ENCODE measurements at places on chromosomes 6 and 20. TPM values are rescaled to one million over a fixed set of nuclear protein-coding genes. Genes with fewer than 3 reads are reported as not detected.

The PSMB8 gene
- polyA plus RNA-seq: 77.1 TPM

The ECT2L gene
- not detected for polyA plus RNA-seq

The SYCP2L gene
- polyA plus RNA-seq: 0.02 TPM

The IYD gene
- not detected for polyA plus RNA-seq

The PROKR2 gene
- polyA plus RNA-seq: not detected

The SLC2A10 gene
- polyA plus RNA-seq: 20.4 TPM

DNA sequence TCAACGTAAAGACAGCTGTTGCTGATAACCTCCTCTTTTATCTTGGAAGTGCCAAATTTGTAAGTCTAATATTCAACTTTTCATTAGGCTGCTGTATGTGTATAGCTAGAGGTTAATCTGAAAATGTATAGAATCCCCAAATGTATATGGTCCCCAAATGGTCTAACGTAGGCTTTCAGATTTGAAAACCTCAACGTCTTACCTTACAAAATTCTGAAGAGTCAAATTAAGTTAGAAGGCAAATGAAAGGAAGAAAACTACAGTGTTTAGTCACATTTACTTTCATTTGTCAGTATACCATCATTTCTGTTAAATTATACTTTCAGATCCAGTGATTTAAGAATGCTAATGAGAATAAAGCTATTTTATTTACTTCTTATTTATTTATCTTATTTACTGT lies 256.9 kb downstream of the ARHGAP18 start:
- DNase-seq: no peak

DNA sequence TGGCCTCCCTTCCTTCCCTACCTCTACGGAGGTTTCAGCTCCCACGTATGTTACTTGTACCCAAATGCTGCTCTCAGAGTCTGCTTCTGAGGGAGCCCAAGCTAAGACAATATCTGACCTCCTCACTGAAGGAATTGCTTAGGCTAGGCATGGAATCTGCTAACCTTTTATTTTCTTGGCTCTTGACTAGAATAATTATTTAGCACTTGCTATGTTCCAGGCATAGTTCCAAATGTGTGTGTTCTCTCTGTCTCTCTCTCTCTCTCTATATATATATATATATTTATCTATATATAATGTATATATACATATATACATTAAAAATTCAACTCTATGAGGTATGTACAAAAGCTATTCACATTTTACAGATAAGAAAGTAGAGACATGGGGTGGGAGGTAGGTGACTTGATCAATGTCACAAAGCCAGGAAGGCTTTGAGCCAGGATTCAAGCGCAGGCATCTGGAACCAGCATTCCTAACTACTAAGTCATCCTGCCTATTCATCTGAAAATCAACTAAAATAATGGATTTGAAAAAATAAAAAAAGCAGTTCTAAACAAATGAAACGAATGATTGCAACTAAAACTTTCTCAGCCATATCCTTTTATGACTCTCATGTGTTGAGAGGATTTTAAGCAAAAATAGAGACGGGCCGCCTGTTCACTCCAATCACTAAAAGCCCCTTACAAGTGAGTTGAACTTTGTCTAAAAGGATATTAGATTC lies 189.7 kb upstream of the JAG1 start:
- peak; percentile 89 for DNase-seq

DNA sequence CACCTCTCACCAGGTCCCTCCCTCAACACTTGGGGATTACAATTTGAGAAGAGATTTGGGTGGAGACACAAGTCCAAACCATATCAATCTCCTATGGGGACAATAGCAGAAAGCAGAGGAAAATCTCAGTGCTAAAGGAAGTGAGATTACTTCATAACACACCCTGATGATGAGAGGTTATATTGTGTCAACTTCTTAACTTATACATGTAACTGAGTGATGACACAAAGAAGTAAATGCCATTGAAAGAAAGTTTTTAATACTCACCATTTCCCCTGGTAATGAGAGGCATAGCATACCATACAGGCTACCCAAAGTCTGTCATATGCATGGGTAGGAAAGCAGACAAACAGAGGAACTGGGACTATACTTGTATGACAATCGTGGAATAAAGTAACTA lies 137.2 kb downstream of the MMUT start:
- no peak for DNase-seq

GRCh38 chr20:32490942-32491763 lies 94.0 kb downstream of the NOL4L start:
- DNase-seq: no peak

DNA sequence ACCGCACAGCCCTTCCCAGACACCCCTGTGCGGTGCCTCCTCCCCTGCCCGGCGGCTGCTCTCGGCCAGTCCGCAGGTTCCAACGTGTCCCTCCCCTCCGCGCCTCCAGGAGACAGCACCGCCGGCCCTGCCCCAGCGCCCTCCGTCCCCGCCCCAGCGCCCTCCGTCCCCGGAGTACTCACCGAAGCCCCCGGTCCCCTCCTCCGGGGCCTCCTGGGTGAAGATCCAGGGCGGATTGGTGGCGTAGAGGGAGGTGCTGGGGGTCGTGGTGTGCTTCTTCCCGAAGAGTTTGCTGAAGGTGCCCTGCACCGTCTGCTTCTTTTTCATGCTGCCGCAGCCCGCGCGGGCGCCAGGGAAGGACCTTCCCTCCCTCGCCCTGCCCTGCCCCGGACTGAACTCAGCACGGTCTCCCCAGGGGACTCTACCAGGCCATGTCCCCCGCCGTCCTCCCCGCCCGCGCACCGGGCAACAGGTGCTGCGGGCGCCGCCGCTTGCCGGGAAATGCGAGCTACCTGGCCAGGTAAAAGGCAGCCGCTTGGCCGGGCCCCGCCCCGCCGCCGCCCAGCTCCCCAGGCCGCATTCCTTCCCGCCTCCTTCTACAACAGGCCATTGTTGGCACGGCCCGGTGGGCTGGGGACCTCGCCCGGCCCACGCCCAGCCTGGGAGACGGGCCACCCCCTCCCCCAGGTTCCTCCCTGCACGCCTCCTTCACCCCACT lies at the start of gene C6orf132:
C6orf132 (minus strand) TSS at position 503 of the 718 bp plus-strand sequence; CDS start at position 327, 176 bp downstream.
- DNase-seq: peak; percentile 20

- DNase-seq: no peak
These were observed 41.9 kb downstream of the COX4I2 start for GRCh38 chr20:31679357-31680285.

GRCh38 chr20:16801919-16802651 lies 53.9 kb downstream of the OTOR start:
- peak; percentile 38 for DNase-seq

- peak; percentile 66 for DNase-seq
These were observed 11.1 kb downstream of the TOX2 start for GRCh38 chr20:43925801-43926200.

DNA sequence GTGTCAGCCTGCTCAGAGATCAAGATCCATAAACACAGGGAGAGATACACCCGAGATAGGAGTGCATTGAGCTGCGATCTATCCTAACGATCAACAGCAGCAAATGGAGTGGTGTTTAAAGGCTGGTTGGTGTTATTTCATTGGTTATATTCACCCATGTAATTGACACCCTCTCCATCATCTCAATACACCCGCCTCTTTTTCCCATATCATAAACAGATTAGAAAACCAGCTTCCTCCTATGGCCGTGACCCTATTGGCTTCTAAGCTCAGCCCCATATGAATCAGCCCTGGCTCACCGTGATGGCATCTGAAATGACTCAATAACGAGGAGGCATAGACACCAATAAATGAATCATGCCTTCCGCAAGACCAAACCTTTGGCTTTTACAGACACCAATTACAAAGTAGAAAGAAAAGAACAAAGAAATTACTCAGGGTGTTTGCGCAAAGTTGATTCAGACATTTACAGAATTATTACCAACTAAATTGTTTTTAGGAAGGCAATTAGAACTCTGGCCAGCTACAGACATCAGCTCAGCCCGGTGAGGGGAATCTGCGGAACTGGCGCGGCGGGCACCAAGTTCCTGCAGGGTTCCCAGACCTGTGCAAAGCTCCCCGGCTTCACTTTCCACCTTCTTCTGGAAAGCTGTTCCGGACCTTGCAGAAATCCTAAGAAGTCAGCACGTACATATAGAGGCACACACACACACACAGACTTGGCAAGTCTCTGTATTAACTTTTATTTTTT lies 11.5 kb downstream of the PMEPA1 start:
- peak; percentile 100 for DNase-seq

- DNase-seq: no peak
These were observed 79.4 kb downstream of the LIN28B start for GRCh38 chr6:105036351-105036750.

GRCh38 chr20:35421322-35421721 lies 9.5 kb upstream of the UQCC1 start:
- no peak for DNase-seq

DNA sequence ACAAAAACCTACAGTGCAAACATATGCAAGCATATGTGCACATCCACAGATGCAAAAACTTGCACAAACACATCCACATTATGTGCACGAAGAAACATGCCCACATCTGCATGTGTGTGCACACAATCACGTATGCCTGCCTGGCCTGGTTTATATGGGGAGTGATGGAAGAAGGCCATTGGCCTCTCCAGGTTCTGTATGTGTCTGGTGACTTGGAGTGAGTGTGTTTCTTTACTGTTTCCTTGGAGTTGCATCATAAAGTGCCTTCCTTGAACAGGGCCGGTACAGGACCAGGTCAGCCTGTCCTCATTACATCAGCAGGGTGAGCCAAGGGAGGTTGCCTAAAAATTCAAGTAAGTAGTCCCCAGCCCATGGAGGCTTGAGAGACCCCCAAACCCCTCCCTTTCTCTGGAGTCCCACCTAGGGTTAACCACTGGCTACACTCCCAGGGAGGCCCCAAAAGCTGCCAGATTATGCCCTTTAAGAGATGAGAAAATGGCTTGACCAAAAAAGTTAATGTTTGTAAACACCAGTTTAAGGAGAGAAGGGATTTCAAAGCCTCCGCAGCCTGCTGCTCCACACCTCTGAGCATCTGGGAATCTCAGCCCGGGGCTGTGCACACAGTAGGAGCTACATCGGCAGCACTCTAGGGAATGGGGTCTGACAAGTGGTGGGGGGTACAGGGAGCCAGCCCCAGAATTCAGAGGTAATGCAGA lies 140.8 kb downstream of the VEGFA start:
- DNase-seq: peak; percentile 94

DNA sequence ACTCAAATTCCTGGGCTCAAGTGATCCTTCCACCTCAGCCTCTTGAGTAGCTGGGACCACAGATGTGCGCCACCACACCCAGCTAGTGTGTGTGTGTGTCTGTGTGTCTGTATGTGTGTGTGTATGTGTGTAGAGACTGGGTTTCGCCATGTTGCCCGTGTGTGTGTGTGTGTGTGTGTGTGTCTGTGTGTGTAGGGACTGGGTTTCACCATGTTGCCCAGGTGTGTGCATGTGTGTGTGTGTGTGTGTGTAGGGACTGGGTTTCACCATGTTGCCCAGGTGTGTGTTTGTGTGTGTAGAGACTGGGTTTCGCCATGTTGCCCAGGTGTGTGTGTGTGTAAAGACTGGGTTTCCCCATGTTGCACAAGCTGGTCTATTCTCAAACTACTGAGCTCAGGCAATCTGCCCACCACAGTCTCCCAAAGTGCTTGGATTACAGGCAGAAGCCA lies 28.3 kb downstream of the CDK5RAP1 start:
- peak; percentile 41 for DNase-seq

GRCh38 chr20:37995856-37996605 lies 37.2 kb downstream of the TTI1 start:
- no peak for DNase-seq

All from fibroblast of lung (primary cell).